Suprapubic skin (tissue), 4 donors: ENCODE measurements at places on chromosomes 4 and X.

DNA sequence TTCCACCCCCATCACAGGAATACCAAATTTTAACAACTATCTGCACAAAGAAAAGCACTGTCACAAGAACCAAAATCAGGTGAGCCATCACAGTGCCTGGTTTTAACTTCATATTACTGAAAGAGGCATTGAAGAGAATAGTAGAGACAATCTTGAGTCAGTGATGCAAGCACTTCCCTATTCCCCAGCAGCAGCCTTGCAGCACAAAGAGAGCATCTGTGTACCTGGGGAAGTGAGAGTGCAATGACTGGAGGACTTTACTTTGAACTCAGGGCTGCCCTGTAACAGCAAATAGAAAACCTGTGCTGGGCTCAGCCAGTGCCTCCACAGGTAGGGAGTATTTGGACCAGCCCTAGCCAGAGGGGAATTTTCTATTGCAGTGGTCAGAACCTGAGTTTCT, 361.8 kb downstream of the TEX13C start:
- DNase-seq = no peak

DNA sequence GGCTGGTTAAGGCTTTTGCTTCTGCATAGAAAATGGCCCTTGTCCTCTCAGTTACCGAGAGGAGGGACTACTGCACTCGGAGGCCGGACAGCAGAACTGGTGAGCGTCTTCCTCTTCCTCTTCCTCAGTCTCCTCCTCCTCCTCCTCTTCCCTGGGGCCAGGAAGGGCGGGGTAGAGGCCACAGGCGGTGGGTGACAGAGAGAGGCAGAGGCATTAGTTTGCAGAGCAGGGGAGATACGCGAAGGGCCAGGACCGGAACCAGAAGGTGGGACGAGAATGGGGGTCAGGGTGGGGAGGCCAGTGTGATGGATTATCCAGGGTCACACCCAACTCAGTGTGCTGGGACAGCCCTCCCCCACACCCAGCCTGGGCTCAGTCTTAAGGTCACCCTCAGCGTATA, 14.5 kb downstream of the IQSEC2 start:
- DNase-seq = no peak

DNA sequence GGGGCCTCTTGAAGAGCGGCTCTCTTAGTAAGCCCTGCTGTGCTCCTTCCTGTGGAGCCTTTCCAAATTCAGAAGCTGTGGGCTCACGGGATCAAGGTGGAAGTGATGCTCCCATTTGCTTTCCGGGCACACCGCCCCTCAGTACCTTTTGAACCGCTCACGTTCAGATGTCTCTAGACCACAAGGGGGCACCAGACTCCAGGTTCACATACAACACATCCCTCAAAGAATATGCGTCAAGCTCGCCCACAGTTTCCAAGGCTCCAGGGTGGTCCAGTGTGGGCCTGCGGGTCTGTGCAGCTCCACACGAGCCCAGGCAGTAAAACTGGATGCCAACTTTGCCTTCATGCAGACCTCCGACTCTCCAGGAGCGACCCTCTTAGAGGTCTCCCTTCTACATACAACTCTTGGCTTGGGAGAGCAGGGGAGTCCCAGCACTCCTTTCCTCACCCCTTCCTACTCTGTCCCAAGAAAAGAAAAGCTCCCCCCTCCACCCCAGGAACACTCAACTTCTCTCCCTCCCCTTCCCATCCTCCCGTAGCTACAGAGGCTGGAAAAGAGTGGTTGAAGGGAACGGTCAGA, 11.0 kb downstream of the SUPT20HL1 start:
- no peak for DNase-seq

GRCh38 chr4:95563638-95564337, 15.0 kb upstream of the UNC5C start:
- no peak for DNase-seq

- DNase-seq = peak; percentile 87
Measured at GRCh38 chrX:40175511-40176350, 78.0 kb upstream of the BCOR start.

GRCh38 chr4:116357758-116358157, 727.6 kb downstream of the TRAM1L1 start:
- DNase-seq = no peak

DNA sequence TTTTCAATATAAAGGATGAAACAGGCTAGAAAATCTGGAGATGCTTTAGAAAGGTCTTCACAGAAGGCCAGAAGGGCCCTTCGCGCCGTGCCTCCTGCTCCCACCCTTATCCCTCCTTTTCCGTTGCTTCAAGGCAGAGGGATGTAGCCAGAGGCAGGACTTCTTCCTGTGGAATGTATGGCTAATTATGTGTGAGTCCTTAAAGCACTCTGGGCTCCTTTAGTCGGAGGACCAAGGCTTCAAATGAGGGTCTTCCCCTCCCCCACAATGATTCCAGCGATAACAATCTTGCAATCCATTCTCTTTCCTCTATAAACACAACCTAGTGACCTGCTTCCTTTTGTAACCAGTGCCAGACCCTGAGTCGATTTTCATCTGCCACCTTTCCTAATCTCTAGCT, 103.5 kb downstream of the GPC3 start:
- no peak for DNase-seq

DNA sequence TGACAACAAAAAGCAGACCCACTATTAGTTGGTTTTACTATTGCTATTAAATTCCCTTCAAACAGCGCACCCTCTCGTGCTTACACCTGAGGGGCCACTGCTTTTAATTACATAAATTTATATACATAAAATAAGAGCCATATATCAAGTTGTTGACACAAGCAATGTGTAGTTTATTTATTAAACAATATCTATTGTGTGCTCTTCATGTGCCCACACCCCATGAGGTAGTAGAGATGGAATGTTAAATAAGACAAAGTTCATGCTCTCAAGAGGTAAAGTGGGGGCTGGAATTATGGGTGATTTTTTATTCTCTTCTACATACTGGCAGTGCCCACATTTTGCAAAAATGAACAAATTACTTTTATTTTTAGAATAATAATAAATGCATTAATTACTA, 47.3 kb downstream of the KCNIP4 start:
- no peak for DNase-seq

- no peak for DNase-seq
Measured at GRCh38 chr4:56705334-56705733, 24.2 kb upstream of the HOPX start.

DNA sequence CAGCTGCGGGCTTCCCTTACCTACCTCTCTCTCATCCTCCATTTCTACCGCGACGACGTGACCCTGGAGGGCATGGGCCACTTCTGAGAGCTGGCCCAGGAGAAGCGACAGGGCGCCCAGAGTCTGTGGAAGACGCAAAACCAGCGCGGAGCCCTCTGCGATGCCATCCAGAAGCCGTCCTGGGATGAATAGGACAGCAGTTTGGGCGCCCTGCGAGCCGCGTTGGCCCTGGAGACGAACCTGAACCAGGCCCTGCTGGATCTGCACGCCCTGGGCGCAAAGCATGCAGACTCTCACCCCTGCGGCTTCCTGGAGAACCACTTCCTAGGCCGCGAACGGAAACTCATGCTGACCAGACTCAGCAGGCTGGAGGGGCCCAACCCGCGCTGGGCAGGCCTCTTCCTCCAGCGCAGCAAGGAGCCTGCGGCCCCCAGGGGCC, 52.7 kb upstream of the TMPRSS11F start:
- no peak for DNase-seq

GRCh38 chrX:129689796-129690195, 35.0 kb upstream of the APLN start:
- no peak for DNase-seq

DNA sequence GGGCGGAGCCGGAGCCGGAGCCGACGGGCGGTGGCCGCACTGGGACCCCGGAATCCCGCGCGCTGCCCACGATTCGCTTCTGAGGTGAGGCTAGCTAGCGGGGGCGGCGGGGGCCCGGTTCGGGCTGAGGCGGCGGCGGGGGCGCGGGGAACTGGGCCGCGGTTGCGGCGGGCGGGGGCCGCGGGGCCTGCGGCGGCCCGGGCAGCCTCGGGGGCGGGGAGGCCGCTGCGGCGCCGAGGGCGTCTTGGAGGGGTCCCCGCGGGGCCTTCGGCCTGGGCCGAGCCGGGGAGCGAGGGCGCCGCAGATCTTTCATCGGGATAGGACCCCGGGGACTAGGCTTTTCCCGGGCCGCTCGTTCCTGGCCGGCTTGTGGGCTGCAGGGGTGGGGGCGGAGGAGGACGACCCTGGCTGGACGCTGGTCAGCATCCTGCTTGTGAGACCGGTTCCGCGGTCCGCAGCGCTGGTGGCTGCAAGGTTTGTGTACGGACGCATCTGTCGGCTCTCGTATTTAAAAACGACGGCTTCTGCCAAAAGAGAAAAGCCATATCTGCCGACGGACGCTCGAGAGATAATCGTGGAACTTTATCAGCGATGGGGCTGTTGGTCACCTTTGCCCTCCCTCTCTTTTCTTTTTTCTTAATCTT, 419 bp downstream of the ADD1 start:
- no peak for DNase-seq

GRCh38 chrX:129510331-129510730, 13.0 kb downstream of the SMARCA1 start:
- no peak for DNase-seq

DNA sequence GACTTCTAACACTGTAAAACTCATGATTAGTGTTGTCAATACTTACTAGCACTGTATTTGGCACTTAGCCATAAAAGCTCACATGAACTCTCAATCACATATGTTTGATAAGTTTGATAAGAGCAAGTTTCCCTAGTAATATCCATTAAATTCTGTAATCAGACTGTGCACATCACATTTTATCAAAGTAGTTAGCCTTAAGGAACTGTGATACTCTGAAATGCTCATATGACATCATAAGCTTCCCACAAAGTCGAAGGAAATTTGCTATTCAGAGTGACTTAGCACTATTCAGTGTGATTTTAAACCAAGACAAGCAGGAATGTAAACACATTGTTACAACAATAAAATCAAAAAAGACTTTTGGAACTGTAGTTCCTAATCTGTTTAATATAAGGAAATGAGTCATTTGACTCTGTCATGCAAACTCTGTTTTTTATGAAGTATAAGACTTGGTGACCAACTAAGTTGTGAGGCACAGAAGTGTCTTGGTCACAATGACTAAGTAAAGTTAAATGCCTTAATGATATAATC, 6.7 kb downstream of the SLC7A11 start:
- DNase-seq = no peak

GRCh38 chr4:66741081-66741480, 804.2 kb downstream of the CENPC start:
- no peak for DNase-seq

GRCh38 chrX:80021621-80022020, 7.1 kb downstream of the TBX22 start:
- DNase-seq = no peak

- DNase-seq = no peak
Measured at GRCh38 chrX:148582353-148582752, 81.9 kb downstream of the AFF2 start.

GRCh38 chr4:158068068-158068467, 104.8 kb downstream of the GASK1B start:
- DNase-seq = no peak

DNA sequence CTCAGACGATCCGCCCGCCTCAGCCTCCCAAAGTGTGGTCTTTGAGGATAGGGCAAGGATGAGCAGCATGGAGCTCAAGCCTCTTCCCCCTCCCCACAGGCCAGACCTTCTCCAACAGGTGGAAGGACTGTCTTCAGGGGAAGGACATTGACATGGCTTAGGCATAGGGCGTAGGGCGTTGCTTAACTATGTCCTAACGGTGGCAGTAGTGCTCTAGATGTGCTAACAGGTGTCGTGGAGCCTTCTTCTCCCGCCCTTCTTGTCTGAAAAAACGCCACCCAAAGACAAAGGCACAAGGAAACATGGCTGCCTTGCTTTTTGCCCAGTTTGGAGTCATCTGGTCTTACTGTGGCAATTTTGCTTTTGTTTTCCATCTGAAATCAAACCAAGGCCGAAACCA, 219.8 kb downstream of the OR13H1 start:
- DNase-seq = peak; percentile 80

DNA sequence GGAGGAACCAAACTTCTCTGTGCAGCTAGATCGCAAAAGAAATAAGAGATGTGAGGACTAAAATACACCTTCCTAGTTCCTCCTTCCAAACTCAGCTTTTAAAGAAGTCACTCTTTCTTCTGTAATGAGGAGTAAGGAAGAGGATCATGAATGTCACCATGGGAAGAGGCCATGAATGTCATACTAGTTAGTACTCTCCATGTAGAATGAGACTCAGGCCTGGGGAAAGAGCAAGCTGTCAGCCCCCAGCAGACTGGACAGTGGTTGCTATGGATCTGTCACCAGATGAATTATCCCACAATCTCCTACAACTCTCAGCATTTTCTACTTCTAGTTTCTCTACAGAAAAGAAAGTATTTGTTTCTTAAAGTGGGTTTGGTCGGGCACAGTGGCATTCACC, 57.1 kb upstream of the PRDM8 start:
- no peak for DNase-seq

DNA sequence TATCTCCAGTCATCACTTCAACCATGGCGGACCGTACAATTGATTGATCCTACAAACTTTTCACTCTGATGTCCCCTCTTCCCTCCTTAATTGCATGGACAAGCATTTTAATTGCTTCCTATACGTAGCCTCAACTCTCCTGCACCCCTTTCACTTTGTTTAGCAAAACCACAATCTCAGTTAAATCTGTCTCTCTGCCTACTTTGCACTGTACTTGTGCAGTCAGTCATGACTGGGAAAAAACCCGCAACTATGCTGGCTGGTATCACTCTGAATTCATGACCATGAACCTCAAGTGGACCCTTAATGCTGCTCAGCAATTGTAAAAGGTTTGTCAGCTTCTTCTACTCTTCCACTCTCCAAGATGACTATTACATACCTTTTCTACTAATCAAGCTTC, 51.7 kb upstream of the AFF2 start:
- DNase-seq = no peak

DNA sequence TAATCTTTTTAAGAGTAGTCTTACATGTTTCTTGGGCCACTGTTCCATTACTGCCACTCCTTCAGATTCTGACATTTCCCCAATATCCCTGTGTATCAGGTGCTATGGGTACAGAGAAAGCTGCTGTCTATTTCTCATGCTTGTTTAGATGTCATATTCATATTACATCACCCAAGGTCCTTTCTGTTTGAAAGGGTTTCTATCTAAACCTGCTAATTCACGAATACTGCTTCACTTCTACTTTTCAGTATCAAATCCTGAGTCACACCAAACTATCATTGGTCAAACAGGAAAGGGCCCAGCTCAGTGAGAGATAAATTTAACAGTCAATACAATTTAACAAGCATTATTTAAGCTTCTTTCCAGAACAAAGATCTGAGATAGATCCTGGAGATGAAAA, 241.4 kb downstream of the UGT8 start:
- DNase-seq = no peak

- no peak for DNase-seq
Measured at GRCh38 chr4:89994176-89994873, 99.7 kb downstream of the MMRN1 start.

GRCh38 chr4:112968451-112969159, 80.8 kb upstream of the ANK2 start:
- no peak for DNase-seq

DNA sequence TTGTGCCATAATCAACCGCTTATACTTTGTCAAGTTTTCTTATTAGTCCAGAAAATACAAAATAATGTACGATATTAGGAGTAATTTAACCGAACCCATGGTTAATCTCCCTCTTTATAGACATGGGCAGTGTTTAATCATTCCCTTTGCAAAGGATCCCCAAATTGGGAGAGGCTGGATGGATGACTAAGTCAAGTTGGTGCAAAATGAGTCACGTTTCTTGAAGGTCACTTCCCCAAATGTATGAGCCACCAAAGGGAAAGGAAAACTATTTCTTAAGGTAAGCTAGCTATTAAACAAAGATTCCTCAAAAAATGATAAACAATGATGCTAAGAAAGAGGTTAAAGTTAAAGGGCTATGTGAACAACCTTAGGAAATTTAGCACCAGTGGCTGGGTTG, 17.5 kb downstream of the MAML3 start:
- DNase-seq = no peak

- no peak for DNase-seq
Measured at GRCh38 chr4:124803641-124804040, 91.1 kb upstream of the ANKRD50 start.
